ENCODE measurements at places on chromosomes 3 and 15.
A peak's percentile ranks its signal among the peaks of the same experiment; 100 is the strongest.

DNA sequence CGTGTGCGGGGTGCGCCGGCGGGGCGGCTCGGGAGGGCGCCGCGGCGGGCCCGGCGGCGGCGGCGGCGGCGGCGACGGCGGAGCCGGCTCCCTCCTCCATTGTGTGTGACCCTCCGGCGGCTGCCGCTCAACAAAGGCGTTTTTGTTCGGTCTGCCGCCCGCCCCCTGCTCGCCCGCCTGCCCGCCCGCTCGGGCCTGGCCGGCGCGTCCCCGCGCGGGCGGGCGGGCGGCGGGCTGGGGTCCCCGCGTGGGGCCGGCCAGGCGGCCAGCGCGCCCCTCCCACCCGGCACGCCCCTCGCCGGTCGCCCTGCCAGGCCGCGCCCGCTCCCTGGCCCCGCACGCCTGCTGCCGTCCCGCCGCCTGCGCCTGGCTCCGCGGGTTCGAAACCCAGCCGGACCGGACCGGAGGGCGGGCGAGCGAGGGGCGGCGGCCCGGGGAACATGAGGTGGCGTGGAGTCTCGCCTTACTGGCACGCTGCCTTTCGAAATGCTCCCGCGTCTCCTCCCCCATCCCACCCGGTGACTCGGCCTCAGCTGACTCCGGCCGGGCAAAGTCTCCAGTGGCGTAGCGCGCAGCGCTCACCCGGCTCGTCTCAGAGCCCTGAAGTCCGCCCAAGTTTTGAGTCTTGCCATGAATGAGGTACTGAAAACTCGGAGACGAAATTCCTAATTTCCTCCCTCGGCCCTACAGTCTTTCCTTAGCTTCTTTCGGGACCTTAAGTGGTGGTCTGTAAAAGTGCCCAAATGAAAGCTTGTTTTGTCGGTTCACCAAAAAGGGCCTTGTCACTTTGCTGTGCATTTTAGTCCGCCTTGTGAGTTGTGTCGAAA is 588 bp downstream of the MAPK6 start:
- peak; percentile 90 for DNase-seq

DNA sequence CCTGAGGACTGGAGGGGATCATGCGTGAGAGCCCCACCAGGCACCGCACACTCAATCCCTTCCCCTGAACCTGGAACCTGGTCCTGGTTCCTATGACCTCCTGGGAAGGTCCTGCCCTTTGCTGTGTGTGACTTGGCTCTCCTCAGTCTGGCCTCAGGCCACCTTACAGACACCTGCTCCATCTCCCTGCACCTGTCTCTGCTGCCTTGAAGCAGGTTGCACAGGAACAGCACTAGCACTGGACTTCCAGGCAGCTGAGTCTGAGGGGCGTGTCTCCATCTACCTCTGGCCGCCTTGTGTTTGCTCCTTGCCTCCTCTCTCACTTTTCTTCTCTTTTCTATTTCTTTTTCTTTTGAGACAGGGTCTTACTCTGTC is 15.4 kb downstream of the PSTPIP1 start:
- DNase-seq: no peak

DNA sequence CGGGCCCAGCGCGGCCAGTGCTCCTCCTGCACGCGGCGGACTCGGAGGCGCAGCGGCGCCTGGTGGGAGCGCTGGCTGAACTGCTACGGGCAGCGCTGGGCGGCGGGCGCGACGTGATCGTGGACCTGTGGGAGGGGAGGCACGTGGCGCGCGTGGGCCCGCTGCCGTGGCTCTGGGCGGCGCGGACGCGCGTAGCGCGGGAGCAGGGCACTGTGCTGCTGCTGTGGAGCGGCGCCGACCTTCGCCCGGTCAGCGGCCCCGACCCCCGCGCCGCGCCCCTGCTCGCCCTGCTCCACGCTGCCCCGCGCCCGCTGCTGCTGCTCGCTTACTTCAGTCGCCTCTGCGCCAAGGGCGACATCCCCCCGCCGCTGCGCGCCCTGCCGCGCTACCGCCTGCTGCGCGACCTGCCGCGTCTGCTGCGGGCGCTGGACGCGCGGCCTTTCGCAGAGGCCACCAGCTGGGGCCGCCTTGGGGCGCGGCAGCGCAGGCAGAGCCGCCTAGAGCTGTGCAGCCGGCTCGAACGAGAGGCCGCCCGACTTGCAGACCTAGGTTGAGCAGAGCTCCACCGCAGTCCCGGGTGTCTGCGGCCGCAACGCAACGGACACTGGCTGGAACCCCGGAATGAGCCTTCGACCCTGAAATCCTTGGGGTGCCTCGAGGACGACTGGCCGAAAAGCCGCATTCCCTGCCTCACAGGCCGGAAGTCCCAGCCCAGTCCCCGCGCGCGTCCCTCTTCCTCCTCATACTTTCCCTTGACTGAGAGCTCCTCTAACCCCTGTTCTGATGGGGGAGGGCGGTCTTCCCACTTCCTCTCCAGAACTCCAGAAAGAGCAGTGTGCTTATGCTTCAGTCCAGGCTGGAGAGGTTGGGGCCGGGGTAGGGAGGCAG is 1.4 kb upstream of the IL17RC start:
- peak; percentile 70 for DNase-seq

DNA sequence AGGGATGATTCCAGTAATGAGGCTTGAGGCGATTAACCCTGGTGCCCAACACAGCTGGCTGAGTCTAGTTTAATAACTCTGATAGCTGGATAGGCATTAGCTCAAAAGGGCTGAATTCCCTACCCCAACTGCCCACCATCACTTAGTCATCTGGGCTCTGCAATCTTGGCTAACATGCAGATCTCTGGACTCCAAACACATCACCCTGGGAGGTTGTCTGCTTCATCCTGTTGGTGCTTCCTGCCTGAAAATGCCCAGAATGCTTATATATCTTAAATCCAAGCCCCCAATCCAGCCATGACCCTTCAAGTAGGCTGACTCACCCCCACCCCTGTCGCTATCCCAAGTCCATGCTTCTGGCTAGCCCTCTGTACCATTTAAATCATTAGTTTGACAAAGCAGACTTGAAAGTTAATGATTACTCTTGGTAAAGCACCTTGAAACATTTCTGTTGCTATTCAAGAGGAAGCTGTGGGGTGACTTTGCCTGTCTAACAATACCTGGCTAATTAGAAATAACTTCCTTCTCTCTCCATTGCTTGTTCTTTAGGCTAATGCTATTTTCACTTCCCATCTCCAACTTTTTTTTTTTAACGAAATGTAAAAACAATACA is 107.0 kb upstream of the RORA start:
- no peak for DNase-seq

DNA sequence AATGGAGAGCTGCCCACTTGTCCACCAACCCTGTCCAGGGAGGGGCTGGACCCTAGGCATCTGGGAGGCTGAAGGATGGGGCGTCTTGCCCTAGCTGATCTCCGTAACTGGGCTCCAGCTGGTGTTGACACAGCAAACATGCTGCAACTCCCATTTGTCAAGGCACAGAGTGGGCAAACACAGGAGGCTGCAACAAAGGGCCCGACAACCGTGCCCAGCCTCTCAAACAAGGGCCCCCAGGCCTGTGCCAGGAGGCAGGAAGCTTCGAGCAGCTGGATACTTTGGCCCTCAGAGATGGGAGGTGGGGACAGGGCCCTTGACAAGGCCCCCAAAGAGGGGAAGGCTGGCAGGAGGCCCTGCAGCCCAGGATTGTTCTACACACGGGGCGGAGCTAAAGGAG is 64.2 kb upstream of the TMEM115 start:
- DNase-seq: no peak

GRCh38 chr3:14913071-14913925 is 34.1 kb upstream of the NR2C2 start:
- no peak for DNase-seq

- no peak for DNase-seq
Measured at GRCh38 chr15:76084256-76084655, 24.5 kb downstream of the TMEM266 start.

GRCh38 chr3:112582244-112582874 is 20.5 kb downstream of the SLC35A5 start:
- no peak for DNase-seq

DNA sequence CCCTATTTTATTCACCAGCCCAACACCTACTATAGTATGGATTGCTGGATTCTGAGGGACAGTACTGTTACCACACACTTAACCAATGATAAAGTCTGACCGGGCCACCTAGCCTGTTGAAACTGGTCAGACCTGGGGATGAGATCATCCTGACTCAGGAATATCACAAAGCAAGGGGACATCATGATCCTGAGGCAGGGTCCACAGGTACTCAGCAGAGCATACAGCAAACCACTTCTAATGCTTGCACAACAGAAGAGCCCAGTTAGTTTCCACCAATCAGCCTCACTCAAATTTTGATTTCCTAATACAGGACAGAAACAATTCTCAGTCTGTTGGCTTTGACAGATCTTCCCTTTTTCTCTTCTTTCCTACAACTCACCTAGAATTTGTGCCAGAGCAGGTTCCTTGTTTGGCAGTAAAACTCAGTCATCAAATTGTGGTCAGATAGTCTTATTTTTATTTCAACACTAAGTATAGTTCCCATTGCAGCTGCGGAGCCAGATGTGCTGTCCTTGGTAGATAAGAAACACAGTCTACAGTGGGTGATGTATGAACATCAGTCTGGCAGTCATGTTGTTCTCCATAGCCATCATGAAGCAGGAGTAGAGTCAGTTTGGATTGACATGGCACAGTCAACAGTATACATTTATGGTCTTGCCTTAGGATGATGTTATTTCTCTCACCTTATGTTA is 90.1 kb upstream of the PRR23C start:
- no peak for DNase-seq

DNA sequence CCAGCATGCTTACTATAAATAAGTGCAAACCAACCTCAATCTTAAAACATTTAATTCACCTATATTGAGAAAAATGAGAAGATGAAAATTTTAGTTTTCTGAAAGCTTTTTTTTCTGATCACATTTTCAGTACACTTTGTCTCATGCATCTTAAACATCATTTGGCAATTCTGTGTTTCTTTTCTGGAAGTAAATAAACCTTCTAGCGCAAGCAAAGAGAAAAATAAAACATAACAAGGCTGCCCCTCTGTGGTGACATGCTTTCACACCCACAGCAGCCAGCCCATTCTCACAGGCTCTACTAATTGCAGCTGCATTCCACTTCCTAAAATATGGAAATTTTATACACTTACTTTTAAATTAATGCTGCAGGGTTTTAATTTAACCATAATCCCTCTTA is 90.1 kb downstream of the NEK10 start:
- no peak for DNase-seq

- DNase-seq: no peak
Measured at GRCh38 chr3:183038221-183038620, 57.9 kb upstream of the DCUN1D1 start.

- no peak for DNase-seq
Measured at GRCh38 chr3:75126556-75126955, 512.1 kb upstream of the CNTN3 start.

- DNase-seq: no peak
Measured at GRCh38 chr15:27820232-27820631, 278.9 kb downstream of the OCA2 start.

- DNase-seq: no peak
Measured at GRCh38 chr15:27491666-27492621, 521.0 kb downstream of the GABRG3 start.

GRCh38 chr3:108153451-108153981 is 62.7 kb upstream of the CD47 start:
- peak; percentile 13 for DNase-seq

GRCh38 chr15:39609166-39609916 is 28.5 kb downstream of the THBS1 start:
- no peak for DNase-seq

DNA sequence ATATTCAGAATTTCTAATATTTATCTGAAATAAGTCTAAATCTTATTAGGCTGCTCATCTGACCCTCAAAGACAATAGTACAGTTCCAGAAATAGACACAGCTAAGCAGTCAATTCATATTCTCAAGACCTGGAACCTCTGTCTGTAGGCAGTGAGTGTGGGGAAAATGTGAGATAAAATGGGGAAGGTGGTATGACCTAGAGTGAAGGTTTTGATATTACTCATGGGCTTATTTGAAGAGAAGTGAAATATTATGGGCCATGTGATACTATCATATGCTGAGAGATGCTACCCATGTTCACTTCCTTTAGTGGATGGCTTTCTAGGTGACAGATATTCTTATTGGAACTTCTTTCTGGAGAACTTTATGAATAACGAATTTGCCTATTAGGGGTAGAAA is 33.5 kb downstream of the TGFBR2 start:
- no peak for DNase-seq

DNA sequence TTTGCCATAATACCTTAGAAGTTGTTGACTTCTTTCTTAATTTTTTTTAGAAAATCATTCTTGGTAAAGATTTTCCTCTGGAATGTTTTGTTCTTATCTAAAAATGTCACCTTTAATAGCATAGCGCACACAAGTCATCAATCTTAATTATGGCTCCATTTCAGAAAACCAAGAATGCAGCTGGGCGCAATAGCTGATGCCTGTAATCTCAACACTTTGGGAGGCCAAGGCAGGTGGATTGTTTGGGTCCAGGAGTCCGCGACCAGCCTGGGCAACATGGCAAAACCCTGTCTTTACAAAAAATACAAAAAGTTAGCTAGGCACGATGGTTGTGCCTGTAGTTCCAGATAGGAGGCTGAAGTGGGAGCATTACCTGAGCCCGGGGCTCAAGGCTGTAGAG is 125.6 kb upstream of the EOMES start:
- DNase-seq: no peak

GRCh38 chr15:40456738-40457137 is 14.0 kb upstream of the CHST14 start:
- DNase-seq: no peak

GRCh38 chr3:14898929-14899328 is 48.5 kb upstream of the NR2C2 start:
- no peak for DNase-seq

DNA sequence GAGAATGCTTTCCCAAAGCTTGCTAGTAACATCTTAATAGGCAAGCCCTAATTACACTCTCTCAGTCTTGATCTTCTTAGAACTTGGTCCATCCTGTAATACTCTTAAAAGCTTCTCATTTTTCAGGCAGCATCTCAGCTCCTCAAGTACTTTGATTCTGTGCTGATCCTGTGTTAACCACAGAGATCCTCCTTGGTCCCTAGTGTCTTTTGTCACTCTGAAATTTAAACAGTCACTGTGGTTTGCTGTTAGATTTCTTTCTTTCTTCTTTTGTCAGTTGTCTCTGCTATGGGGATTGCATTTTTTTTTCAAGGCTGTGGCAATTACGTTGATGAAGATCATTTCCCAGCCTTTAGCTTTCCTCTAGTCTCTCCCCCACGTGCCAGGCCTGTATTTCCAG is 26.0 kb upstream of the UBE3A start:
- DNase-seq: no peak

GRCh38 chr15:73082812-73083211 is 30.5 kb downstream of the NEO1 start:
- no peak for DNase-seq

DNA sequence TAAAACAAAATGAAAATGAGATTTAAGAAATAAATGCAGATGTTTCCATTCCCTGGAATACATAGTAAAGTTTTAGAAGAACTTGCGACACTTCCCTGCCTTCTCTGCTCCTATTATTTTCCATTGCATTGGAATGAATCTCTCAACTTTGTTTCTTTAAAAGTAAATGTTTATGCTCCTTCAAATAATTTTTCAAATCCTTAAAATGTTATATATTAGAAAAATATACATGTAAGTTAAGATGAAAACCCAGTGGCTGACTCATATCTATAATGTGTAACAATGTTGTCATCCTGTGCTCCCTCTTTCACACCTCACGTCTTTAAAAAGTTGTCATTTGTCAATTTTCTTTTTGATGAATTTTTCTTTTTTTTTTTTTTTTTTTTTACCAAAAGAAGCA is 3.6 kb downstream of the RBMS3 start:
- no peak for DNase-seq

GRCh38 chr3:43696881-43697280 is 6.1 kb downstream of the ABHD5 start:
- no peak for DNase-seq
